HuH-7 (cell line): ENCODE measurements at places on chromosomes 3 and 15.

- DNase-seq = no peak
Observed at GRCh38 chr3:50573566-50574443, 4.5 kb downstream of the HEMK1 start.

GRCh38 chr15:41828807-41829141, 882 bp downstream of the JMJD7 start:
- no peak for DNase-seq

- no peak for DNase-seq
Observed at GRCh38 chr3:72811571-72811970, 36.7 kb downstream of the SHQ1 start.

DNA sequence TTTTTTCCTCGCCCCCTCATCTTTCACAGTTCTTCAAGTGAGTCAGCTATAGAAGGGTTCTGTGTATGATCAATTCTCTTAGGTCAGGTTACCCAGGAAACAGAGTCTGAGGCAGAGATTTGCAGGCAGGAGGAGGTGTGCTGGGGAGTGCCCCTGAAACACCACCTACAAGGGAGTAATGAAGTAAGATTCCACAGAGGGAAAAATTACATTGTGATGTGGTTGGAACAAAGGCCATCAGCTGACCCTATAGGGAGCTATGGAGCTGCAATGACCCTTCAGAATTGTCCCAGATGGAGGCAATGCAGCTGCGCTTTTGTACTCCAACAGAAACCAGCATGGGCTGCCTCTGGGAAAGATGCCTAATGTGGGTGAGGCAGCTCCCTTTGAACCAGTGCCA, 142.2 kb upstream of the CNTN3 start:
- DNase-seq = no peak

DNA sequence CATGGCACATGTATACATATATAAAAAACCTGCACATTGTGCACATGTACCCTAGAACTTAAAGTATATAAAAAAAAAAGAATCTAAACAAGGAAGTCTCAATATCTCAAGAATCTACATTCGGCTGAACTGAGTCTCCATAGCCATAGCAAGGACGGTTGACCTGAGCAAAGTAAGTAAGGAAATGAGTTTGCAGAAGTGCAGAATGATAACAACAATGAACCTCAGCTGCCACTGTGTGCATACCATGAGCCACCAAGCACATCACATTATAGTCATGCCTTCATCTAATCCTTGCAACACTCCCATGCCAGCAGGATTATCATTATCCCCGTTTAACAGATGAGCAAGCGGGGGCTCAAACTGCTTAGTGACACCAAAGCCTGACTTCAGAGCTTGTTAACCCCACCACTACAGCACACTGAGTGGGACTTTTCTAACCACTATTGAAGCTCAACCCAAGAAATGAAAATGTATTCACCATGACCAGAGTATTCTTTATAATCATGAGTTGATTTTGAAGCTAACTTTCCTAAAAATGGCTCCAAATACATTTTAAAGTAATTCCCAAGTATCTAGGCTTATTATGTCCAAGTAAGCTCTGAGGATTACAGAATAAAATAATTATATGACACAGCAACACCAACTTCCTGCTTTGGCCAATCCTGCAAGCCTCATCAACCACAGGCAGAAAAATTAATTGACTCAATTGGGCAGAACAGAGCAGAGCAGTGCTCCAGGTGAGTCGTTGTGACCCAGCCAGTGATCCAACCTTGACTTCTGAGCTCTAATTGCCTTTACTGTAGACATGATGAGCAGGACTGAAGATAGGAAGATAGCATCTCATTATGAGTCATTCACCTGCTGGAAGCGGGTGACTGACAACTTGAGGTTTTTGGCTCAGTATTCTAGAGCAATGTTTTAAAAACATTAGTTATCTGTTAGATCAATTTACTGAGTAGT, 47.3 kb upstream of the IL12A start:
- DNase-seq = no peak

GRCh38 chr15:94366781-94367180, 135.4 kb downstream of the MCTP2 start:
- no peak for DNase-seq

DNA sequence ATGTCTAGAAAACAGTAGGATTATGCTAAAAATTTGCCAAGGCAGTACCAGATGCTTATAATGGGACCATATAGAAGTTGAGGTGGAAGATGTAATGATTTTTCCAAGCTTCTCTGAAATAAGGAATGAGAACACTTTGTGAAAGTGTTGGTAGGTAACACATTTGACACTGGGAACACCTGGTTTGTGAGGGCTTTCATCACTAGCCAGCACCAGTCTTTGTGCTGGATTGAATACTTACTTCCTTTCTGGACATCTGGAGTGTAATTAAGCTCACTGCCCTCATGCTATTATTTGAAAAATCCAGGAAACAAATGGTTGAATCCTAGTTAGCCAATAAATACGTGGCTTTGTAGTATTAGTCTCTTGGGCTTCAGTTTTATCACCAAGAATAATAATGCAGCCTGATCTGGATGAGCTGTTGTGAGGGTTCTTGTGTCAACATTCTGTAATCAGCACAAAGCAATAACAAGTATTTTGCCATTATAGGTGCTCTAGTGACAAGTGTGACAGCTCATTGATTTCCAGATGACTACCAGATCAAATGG, 12.9 kb downstream of the CCDC80 start:
- DNase-seq = no peak

DNA sequence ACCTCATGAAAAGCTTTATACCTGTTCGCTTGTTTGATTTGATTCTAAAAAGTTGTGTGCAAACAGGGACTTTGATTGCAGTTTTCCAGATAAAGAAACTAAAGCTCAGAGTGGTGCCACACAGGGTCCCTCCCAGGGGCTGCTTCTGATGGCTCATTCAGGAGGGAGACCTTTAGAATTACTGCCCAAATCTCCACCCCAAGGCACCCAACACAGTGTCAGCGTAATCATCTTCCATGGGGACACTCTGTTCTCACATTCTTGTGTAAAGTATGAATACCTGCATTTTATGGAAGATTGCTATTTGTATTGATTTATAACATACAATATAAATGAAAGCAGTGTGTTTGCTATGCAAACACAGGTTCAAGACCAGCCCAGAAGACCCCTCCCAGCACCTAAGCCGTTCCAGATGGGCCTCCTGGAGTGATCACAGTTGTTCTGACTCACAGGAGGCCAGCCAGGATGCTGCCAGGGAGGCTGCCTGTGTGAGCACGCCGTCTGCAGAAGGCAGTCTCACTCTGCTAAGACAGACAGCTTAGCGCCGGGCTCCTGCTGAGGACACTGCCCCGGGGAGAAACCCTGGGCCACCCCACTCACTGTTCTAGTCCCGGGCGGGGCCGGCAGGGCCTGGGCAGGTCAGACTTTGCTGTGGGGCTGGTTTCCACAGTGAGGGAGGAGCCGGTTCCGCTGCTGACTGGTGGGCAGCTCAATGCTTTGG, 185.6 kb downstream of the FAM43A start:
- peak; percentile 35 for DNase-seq

GRCh38 chr15:60829416-60829815, 350.5 kb upstream of the ICE2 start:
- no peak for DNase-seq

DNA sequence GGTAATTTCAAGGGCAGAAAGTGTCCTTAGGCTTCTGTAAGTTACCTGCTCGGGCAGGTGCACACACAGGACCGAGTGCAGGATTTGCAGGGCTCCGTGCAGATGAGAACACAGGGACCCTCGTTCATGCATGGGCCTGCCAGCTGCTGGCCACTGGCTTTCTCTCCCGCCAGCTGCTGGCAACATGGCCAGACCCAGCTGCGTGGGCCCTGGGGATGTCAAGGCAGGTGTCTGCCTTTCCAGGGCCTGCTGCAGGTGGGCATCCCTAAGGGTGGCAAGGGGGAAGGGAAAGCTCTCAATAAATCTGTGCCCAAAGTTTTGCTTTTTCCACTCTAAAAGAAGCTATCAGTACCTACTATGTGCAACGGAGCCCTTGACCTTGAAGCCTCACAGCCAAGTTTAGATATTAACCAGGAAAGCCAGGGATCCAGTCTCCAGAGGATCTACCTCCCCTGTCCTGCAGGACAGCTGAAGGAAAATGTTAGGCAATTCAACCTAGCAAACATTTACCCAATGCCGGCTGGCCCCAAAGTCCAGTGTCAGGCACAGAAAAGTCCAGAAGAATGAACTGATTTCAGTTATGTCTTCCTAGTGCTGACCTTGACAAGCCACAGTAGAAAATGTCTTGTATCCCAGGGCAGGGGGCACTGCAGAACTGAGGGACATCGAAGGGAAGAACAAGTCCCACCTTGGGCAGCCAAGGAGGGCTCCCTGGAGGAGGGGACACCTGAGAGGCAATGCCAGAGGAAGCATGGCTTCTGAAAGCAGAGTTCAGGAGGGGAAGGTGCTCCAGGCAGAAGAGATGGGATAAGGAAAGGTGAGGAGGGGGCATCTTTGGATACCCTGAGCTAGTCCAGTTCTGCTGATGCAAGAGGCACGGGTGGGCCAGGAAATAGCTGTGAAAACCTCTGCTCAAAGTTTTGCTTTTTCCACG, 26.4 kb downstream of the NUP210 start:
- peak; percentile 80 for DNase-seq

DNA sequence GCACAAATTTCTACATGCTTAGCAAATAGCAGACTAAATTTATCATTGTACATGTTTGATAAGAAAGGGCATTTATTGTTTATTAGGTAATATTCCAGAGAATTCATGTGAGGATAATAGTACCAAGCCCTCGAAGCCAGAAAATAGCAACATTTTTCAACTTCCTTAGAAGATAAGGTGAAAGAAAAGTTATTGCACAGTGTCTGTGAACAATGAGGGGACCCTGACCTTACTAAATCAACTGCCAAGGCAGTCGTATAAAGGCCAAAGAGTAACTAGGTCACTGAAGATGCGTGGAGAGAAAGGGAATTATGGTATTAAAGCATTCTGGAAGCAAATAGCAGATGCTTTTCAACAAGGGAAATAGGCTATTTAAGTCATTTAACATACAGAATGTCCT, 20.3 kb upstream of the ARL6 start:
- no peak for DNase-seq

GRCh38 chr3:167840247-167840646, 104.7 kb downstream of the SERPINI1 start:
- DNase-seq = no peak

DNA sequence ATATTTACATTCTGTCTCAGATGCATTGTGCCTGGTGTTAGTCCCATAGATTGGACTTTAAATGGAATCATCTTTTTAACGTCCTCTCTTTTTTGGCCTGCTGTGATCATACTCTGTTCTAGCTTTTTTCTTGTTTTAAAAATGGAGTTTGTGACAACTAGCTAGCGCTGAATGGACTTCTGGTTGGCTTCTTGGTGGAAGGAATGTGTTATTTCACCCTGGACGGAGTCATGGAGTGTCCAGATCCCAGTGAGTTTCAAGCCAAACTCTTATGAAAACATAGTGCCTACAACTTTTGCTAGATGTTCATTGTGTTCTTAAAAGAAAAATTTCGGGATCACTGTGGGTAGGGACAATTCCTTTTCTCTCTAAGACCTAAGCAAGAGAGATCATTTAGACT, 192.6 kb downstream of the TCF12 start:
- no peak for DNase-seq

GRCh38 chr3:55200906-55201305, 273.0 kb upstream of the LRTM1 start:
- DNase-seq = no peak

- peak; percentile 59 for DNase-seq
Observed at GRCh38 chr3:173395412-173396181, 1.9 kb upstream of the NLGN1 start.

DNA sequence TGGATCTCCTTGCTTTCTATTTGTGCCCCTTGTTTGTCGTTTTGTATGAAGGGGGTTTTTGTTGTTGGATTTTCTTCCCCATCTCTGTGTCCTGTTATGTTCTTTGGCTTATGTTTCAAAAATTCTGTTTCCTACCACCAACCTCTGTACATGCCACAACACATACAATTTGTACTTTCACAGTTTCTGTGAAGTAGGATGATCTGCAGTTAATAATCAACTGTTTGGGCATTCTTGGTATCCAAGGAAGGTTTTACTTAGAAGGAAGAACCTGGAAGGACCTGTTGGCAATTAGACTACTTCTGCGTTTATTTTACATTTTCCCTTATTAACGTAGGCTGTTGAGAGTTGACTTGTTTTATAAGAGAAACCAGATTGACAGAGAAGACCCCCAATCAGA, 8.3 kb downstream of the SETD5 start:
- DNase-seq = no peak

DNA sequence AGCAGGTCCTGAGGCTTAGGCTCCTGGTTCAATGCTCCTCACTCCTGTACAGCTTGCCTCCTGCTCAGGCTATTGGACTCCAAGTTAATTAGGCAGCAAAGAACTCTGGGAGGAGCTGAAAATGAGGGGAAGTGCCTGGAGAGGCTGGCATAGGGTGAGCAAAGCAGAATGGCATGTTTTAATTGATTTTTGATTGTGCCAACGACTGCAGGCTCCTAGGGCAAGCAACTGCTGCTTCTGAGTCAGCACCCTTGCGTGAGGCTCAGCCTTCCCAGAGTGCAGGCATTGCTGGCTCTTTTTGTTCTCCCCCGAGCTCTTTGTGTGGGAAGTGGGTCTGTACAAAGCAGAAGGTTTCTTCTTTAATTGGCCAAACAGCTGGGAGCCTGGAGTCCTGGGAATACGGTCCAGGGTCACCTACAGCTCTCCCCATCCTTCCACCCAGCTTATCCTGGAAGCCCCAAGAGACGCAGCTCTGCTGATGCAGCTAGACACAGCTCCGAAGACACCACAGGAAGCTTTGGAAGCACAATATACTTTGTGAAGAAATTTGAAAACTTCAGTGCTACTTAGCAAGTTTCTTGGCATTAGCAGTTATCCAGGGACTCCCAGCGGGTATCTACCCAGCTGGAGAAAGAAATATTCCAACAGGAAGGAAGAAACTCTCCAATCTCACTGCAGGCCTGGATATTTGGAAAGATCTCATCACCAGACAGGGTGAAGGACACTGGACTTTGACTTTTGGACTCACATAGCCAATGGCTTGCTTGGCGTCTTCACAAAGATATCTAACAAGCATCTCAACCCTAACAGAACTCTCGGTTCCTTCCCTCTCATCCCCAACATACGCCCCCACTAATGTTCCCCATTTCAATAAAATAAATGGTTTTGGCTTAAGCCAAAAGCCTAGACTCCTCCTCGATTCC, 76.8 kb downstream of the BDH1 start:
- DNase-seq = no peak

DNA sequence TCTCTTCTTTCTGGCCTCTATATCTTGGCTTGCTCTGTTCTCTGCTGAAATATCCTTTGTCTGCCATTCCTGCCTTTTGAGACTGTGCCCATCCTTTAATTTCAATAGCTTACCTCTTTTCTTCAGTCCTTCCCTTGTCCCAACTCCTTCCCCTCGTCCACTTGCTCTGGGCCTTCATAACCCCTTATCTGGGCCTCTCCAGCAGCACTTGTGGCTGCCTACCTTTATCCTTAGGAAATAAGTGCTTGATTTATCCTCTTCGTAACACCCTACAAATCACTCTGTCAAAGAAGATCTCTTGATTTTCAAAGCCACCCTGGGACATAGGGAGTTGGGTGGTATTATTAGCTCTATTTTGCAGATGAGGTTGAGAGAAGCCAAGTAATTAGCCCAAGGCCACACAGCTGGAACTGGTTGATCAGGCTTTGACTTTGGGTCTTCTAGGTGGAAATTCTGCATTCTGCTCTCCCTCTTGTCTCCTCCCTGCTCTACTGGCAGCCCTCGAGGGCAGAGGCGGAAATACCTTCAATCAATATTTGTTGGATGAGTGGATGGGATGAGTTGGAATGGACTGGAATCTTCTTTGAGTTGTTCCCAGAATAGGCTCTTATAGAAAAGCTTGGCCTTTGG, 84.0 kb upstream of the TLE3 start:
- no peak for DNase-seq
